Testis (tissue), 5 donors: ENCODE measurements at places on chromosomes 16 and 17. TPM values are rescaled to one million over a fixed set of nuclear protein-coding genes. Genes with fewer than 3 reads are reported as not detected.

The OR1F1 gene
- total RNA-seq: not detected

The PRR29 gene
- total RNA-seq: 12.2 TPM

The ST6GALNAC2 gene
- total RNA-seq: 29.7 TPM

The MPDU1 gene
- 55.7 TPM for total RNA-seq
